Effector CD4-positive, alpha-beta T cell (primary cell): ENCODE measurements at places on chromosomes 3 and 15.

GRCh38 chr3:45499529-45499928 is 95.0 kb upstream of the LIMD1 start:
- no peak for DNase-seq

DNA sequence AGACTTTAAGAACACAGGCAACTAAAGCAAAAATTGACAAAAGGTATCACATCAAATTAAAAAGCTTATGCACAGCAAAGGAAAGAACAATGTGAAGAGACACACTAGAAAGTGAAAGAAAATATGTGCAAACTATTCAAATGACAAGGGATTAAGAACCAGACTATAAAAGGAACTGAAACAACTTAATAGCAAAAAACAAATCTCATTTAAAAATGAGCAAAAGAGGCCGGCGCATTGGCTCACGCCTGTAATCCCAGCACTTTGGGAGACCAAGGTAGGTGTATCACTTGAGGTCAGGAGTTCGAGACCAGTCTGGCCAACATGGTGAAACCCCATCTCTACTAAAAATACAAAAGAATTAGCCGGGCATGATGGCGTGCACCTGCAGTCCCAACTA is 14.4 kb downstream of the NGLY1 start:
- DNase-seq = no peak

- DNase-seq = no peak
Observed at GRCh38 chr3:169165196-169166158, 498.0 kb downstream of the MECOM start.

DNA sequence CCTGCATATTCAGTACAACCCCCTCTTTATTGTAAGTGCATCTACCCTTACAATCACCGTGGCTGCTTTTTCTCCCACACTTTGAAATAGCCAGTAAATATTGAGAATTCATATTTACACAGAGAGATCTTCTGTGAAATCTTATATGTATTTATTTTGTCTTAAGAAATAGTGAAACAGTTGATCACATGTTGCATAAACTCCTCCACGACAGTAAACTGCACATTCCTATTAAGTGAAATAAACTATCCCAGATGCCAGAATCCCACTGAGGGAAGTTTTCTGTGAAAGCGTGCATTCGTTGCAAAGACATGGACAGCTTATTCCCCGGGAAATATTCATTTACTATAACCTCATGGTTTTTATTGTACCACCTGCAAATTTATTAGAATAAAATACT is 796.0 kb downstream of the ROBO2 start:
- DNase-seq = no peak

DNA sequence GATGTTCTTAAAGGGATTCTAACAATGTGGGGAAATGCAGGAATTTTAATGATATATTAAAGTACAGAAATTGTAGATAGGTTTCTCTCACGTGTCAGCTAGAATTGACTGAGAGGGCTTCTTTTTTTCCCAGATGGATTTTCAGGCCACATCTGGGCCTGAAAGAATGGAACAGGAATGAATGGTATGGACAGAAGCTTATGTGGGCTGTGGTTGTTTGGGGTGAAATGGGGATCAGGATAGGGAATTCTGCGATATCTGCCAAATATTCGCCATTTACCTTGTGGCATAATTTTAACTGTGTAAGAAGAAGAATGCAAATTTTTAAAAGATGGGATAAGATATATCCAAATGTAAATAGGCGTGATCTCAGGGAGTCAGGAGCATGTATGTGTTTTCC is 45.4 kb upstream of the FAM98B start:
- no peak for DNase-seq

DNA sequence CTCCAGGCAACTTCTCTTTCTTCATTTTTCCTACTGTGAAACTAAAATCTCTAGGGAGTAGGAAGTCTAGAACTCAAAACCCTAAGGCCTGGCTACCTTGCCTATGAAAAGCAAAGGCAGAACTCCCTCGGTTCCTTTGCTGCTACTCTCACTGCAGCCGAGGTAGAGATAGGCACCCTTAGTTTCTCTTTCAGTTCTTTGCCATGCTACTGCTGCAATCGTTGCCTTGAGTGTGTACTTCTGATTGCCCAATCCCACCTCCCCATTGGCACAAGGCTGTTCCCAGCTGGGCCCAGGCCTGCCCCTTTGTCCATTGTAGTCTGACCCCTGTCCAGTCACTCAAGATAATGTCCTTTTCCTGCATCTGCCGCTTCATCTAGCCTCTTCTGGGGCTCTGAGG is 92.3 kb upstream of the MRPS22 start:
- no peak for DNase-seq

DNA sequence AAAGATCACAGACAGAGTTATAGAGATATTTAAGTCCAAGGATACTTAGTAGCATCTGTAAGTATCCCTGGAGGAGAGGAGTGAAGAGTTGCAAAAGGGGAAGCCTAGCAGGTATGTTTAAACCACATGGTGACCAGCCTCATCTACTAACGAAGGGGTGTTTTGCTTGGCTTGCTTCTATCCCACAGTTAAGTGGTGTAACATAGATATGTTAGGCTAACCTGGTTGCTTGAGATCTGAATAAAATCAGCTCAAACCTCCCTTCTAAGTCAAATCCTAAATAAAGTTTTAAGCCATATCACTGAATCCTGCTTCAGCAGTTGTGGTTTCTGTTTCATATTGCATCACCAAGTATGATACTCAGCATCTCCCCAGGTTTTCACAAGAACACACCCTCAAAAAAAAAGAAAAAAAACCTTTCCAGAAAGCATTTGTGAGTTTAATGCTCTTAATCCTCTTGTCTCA is 880.2 kb downstream of the ROBO1 start:
- DNase-seq = no peak

DNA sequence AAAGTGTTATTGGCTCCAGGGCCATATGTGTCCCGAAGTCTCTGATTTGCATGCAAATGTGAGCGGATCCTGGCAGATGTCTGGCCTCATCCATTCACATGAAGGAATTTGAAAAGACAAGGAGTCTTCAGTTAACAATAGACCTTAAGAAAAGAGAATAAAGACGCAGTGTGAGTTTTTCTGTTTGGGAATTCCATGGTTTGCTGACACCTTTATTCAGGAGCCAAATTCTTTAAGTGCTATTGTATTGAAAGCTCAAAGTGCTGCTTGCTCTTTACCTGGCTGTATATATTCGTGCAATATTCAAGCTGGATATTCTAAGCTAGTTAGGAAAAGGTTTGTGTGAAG is 2.2 kb downstream of the LRRN1 start:
- no peak for DNase-seq

DNA sequence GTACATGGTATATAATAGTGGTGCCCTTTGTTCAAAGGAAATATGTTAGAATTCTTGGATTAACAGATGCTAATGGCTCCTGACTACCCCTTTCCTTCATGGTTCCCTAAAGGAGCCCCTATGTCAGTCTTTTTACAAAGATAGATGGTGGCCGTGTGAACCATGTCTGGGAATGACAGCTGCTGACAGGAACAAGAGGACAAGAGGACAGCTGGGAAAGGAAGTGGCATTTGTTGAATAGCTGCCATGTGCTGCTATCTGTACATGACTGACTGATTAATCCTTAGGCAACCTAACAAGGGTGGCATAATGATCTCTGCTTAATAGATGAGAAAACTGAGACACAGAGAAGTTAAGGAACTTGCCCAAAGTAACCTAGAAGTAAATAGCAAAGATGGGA is 321.7 kb downstream of the ZNF621 start:
- DNase-seq = no peak

- no peak for DNase-seq
Observed at GRCh38 chr3:9779721-9780457, 10.1 kb upstream of the CAMK1 start.

GRCh38 chr3:174340624-174341587 is 518.2 kb upstream of the NAALADL2 start:
- DNase-seq = no peak

DNA sequence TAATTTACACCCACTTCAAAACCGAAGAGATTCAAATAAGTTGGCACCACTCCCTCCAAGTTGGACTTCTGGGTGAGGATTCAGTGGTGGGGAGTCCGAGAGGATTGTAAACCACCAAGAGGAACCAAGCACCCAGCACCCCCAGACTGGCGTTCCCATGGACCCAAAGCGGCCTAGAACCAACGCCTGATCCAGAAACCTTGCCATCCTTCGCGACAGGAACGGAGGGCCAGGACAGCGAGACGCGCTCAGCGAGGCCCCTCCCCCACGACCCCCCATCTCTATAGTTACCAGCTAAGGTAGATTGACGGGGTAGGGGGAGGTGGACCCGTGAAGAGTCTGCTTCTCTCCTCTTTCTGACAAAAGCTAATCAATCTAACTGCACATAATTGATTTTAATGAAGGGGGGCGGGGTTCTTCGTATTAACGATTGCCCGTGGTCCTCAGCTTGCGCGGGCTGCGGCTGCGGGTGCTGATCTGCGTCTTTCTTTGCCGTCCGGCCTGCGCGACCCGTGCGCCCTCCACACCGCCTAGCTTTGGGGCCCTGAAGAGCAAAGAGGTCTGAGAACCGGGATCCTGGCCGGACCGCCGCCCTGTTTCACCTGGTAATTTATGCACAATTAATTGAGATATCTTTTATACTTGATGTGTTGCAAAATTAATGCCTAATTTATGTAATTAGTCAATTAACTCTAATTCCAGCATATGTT is 10.9 kb upstream of the FOXB1 start:
- DNase-seq = no peak

- no peak for DNase-seq
Observed at GRCh38 chr15:77659350-77660321, 26.9 kb upstream of the LINGO1 start.

DNA sequence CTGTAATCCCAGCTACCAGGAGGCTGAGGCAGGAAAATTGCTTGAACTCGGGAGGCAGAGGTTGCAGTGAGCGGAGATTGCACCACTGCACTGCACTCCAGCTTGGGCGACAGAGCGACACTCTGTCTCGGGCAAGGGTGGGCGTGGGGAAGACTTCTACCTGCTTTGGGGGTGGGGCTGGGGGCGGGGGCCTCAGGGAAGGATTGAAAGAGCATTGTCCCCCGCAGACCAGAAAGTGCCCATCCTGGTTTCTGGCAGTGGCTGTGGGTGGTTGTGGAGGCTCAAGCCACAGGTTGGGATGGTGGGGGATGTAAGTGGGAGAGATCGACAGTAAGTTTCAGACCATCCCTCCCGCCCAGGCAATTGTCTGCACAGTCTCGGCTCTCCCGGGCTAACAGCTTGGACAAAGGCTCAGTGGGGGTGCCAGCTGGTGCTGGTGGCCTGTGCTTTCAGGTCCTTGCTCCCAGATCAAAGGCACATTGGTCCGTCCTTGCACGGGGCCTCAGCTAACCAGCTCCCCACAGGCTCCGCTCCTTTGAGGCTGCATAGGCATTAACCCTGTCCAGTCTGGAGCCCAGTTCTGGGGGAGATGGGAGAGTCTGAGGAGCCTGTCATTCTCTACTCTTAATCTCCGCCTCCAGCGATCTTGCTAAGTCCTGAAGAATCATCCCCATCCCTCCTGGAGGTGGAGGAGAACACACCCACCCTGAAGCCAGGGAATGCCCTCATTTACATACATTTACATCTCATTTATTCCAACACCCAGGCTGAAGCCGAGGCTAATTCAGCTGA is 8.6 kb downstream of the SCN5A start:
- no peak for DNase-seq

DNA sequence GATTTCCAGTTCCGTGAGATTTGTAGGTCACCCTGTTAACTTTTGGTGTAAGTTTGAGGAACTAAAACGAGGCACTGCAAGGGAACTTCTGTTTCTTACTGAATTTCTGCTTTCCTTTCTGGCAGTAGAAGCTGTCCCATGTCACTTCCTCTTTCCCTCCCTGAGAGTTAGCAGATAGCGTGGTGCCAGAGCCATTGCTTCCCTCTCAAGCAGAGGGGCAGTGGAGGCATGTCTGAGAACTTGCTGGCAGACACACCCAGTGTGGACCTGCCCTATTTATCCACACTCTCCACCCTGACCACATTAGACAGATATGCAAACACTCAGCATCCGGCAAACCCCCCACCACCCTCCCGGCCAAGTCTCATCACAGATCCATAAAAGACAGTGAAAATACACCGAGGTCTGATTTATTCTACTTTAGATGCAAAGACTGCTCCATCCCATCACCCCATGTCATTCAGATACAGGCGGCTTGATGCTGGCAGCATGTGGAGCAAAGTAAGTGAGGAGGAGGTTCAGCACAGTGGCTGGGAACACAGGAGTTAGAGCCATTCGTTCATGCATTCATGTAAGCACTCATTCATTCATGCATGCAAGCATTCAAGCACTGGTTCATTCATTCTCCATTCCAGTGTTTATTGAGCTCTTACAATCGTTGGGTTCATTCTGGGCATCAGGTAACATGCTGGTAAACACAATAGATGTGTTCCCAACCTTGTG is 324.7 kb downstream of the SHQ1 start:
- no peak for DNase-seq

DNA sequence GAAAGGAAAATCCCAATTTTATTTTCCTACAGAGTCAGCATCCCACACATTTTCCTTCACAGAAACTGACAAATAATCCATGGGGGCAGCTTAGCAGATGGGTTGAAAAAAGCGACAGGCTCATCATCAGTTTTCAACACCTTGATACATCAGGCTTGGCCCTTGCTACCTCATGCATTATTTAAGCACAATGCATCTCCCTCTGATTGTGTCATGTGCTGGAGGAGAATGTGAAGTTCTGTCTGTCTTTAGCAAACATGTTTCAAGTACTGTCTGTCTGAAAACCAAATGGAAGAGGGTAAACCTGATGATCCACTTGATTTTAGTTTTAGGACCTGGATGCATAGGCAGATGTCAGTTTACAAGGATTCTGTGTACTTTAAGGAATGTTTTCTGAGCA is 128.6 kb upstream of the ADAMTS9 start:
- no peak for DNase-seq

- no peak for DNase-seq
Observed at GRCh38 chr3:13881536-13882410, 1.9 kb upstream of the WNT7A start.

DNA sequence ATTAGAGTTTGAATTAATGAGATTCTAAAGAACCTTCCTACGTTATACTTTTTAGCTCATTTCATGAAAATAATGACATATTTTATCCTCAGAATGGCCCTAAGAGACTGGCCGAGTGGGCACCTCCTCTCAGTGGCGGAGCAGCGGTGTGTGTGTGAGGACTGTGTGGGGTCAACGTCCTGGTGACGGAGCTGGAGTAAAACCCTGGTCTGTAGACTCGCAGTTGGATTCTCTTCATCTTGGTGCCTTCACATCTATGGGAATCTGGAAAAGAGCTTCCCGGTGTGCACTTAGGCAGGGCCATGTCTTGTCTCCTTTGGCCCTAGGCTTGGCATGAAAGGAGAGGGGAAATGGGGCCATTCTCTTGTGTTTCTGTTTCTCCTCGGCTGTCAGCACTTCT is 21.4 kb upstream of the PAQR5 start:
- no peak for DNase-seq

DNA sequence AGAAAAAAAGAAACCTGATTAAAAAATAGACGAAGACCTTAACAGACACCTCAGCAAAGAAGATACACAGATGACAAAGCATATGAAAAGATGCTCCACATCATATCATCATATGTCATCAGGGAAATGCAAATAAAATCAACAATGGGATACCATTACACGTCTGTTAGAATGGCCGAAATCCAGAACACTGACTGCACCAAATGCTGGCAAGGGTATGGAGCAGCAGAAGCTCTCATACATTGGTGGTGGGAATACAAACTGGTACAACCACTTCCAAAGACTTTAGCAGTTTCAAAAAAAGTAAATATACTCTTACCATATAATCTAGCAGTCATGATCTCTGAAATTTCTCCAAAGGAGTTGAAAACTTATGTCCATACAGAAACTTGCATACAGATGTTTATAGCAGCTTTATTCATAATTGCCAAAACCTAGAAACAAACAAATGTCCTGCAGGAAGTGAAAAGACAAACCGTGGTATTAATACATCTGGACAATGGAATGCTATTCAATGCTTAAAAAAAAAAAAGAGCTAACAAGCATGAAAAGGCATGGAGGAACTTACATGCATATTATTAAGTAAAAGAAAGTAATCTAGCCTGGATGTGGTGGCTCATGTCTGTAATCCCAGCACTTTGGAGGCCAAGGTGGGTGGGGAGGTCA is 107.4 kb downstream of the HES1 start:
- DNase-seq = no peak
